DMS153 (cell line): ENCODE measurements at places on chromosomes 11 and 22.

DNA sequence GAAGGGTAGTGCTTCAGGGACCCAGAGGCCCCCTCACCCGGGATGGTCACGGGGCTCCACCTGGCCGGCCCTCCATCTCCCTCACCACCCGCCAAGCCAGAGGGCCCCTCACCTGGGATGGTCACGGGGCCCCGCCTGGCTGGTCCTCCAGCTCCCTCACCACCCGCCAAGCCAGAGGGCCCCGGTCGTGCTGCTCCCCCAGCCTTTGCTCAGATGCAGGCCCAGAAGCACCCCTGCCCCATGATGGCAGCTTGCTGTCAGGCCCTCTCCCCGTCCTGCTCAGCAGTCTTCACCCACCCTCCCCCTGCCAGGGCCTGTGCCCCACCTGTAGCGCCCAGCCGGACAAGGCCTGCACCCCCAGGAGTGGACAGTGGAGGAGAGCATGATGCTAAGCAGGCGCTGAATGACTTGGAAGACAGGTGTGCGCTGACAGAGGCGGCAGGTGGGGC is 7.3 kb downstream of the DENND6B start:
- no peak for DNase-seq

- no peak for DNase-seq
Measured at GRCh38 chr11:75477614-75477935, 44.6 kb upstream of the KLHL35 start.

- DNase-seq, result no peak
Measured at GRCh38 chr22:36493690-36494110, 12.3 kb upstream of the TXN2 start.

GRCh38 chr11:19561011-19561410 is 151.6 kb upstream of the NAV2 start:
- DNase-seq, result no peak

- DNase-seq, result no peak
Measured at GRCh38 chr11:26834601-26835000, 112.7 kb upstream of the SLC5A12 start.

DNA sequence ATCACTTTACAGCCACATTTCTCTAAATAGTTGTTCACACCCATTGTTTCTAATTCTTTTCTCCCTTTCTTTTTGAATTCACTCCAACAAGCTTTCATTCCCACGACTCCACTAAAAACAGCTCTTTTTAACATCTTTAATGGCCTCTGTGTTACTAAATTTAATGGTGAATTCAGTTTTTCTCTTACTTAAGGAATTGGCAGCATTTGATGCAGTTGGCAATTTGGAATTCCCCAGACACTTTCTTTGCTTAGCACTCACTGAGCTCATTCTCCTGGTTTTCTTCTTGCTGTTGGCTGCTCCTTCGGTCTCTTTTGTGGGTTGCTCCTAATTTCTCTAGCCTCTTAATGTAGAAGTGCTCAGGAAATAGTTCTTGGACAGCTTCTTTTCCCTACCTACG is 40.5 kb upstream of the OR9Q1 start:
- no peak for DNase-seq

- DNase-seq, result no peak
Measured at GRCh38 chr22:24822471-24822870, 16.5 kb downstream of the SGSM1 start.

GRCh38 chr22:28143241-28143865 is 224.3 kb upstream of the PITPNB start:
- DNase-seq, result no peak

DNA sequence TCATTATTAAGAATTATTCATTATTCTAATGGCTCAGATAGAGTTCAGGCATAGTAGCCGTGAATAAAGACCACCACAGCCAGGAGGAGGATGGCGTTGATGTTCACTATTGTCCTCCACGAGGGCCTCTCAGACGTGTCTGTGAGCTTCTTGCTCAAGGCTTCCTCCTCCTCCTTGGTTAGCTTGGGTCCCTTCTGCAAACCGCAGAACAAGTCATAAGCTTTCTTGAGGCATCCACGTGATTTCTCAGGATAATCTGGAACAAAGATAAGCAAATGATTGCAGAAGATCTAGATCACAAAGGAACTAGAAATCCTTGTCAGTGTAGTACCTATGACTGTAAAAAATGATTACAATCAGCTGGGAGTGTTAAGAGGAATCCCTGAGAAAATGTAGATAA is 13.6 kb upstream of the RFPL2 start:
- DNase-seq, result no peak

DNA sequence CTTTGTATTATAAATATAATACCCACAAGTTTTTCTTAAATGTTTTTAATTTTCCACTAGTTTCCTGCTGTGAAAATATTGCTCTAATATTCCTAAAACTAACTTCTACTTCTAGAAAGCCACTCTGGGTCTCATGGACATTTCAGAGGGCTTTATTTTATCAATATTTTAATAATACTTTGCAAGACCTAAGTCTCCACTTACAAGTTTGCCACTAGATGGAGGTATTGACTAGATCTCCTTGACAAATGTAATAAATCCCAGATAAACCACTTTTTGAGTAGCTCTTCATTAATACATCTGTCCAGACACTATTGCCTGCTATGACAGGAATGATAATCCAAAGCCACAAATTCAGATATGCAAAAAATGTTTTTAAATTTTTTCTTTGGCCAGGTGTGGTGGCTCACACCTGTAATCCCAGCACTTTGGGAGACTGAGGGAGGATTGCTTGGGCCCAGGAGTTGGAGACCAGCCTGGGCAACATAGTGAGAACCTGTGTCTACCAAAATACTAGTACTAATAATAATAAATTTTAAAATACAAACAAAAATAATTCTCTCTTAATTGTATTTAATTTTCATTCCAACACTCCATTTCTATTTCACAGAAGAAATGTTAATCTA is 3.5 kb upstream of the ACAT1 start:
- peak; percentile 23 for DNase-seq

- no peak for DNase-seq
Measured at GRCh38 chr11:64660706-64661105, 62.3 kb downstream of the NRXN2 start.

- DNase-seq, result peak; percentile 26
Measured at GRCh38 chr22:22380098-22381030, 128.2 kb downstream of the ZNF280B start.

- DNase-seq, result no peak
Measured at GRCh38 chr11:1511937-1512496, 25.4 kb upstream of the MOB2 start.

DNA sequence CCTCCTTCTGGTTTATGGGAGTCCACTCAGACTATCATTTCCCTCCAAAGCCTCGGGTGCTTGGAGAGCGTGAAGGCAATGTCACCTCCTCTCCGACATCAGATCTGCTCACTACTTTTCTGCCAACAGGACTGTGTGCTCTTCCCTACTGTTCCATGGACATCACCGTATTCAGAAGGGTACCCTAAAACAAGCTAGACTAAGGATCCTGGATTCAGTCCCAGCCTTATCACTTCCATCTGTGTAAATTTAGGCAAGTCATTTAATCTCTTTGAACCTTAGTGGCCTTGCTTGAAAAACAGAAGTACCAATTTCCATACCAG is 78.2 kb downstream of the KCNC1 start:
- DNase-seq, result no peak

DNA sequence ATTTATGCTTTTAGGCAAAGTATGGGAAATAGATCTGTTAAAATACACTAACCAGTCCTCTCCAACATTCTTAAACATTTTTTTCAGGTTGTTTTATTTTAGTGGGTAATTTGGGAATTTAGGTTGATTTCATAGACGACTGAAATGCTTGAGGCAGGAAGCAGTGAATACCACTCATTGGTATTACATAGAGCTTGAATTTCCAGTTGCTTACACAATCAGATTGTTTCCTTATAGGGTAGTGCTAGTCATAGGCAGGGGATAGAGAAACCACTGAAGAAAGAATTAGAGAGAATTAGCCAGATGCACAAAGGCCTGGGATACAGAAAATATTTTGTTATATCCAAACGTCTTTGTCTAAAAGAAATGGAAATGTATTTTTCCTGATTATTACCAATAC is 23.9 kb upstream of the LYVE1 start:
- no peak for DNase-seq

DNA sequence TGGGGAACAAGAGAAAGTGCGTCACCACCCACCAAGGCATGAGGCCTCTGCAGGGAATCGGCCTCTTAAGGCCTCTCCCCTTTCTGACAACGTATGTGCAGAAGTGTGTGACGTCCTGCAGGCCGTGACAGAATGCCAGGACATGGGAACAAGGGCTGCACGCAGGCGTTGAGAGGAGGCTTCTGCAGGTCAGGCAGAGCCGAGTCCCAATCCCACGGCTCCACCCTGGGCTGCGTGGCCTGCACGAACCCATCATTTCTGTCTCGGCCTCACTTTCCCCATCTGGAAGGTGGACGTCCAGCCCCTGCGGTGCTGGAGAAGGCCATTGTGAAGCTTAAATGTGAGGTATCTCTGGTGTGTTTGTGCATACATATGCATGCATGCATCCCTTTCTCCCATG is 61.8 kb downstream of the SHANK2 start:
- DNase-seq, result no peak

GRCh38 chr11:36240801-36241200 is 48.4 kb downstream of the COMMD9 start:
- no peak for DNase-seq

GRCh38 chr11:36057379-36058042 is 113.6 kb downstream of the LDLRAD3 start:
- no peak for DNase-seq
